ENCODE measurements at places on chromosomes 16 and 17. TPM values are rescaled to one million over a fixed set of nuclear protein-coding genes. Genes with fewer than 3 reads are reported as not detected.

C17orf50 gene
- total RNA-seq: not detected

AANAT gene
- not detected for total RNA-seq

CCL4L2 gene
- total RNA-seq: 10.2 TPM

SLC13A2 gene
- not detected for total RNA-seq

DNAH3 gene
- total RNA-seq: 0.10 TPM

CACNA1H gene
- 0.25 TPM for total RNA-seq

MPHOSPH6 gene
- total RNA-seq: 34.6 TPM

SYT17 gene
- total RNA-seq: not detected

ANKFN1 gene
- total RNA-seq: not detected

KRT12 gene
- not detected for total RNA-seq

TMEM88 gene
- 1.6 TPM for total RNA-seq

KCNH4 gene
- total RNA-seq: 0.59 TPM

DNAAF8 gene
- not detected for total RNA-seq

ABCA5 gene
- 28.0 TPM for total RNA-seq

NPIPA3 gene
- 4.0 TPM for total RNA-seq

TP53TG3 gene
- total RNA-seq: not detected

SOCS3 gene
- total RNA-seq: 201 TPM

KRT40 gene
- total RNA-seq: not detected

CACNG3 gene
- total RNA-seq: not detected

NPIPA5 gene
- 17.2 TPM for total RNA-seq

SALL1 gene
- not detected for total RNA-seq

HIGD1B gene
- total RNA-seq: not detected
